CD8-positive, alpha-beta T cell (primary cell): ENCODE measurements at places on chromosomes 16 and 17. TPM values are rescaled to one million over a fixed set of nuclear protein-coding genes. Genes with fewer than 3 reads are reported as not detected.

Gene ASPHD1
- total RNA-seq = not detected

Gene LGALS9C
- 0.47 TPM for total RNA-seq

Gene HLF
- total RNA-seq = 0.62 TPM

Gene TOX3
- total RNA-seq = not detected

Gene ERBB2
- total RNA-seq = 2.9 TPM

Gene CIITA
- total RNA-seq = 5.8 TPM

Gene ADGRG3
- total RNA-seq = not detected

Gene SHISA6
- not detected for total RNA-seq
